Left hindlimb (tissue), 1 donor: ENCODE measurements at places on chromosomes 16 and 17.
A peak's percentile ranks its signal among the peaks of the same experiment; 100 is the strongest.

GRCh38 chr17:19678581-19679453 lies 30.3 kb downstream of the ALDH3A2 start:
- no peak for DNase-seq

DNA sequence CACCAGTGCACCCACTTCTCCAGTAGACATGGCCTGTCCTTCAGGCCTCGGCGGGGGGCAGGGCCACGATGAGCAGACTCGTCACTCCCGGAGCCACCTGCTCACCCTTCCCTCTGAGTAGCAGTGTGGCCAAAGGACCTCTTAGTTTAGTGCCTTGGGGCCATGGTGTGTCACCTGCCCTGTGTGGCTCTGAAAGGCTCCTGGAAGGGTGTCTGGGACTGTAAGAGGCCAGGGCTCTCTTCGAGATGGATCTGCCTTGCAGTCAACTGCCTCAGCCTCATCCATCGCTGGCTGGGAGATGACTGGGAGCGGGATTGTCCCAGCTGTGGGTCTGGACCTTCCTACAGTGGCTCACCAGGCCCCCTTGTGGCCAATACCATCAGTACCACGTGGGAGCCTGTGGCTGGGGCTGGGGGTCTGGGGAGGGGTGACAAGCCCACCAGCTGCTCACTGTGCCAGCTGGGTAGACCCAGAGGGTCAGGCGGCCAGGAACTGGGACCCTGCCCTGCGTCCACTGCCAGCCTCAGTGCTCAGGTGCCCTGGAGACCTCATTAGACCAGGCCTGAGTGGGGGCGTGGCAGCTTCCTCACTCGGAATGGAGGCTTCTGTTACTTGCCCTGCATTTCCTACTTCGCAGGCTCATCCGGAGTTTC lies 133.4 kb downstream of the OR1D5 start:
- DNase-seq: peak; percentile 55

DNA sequence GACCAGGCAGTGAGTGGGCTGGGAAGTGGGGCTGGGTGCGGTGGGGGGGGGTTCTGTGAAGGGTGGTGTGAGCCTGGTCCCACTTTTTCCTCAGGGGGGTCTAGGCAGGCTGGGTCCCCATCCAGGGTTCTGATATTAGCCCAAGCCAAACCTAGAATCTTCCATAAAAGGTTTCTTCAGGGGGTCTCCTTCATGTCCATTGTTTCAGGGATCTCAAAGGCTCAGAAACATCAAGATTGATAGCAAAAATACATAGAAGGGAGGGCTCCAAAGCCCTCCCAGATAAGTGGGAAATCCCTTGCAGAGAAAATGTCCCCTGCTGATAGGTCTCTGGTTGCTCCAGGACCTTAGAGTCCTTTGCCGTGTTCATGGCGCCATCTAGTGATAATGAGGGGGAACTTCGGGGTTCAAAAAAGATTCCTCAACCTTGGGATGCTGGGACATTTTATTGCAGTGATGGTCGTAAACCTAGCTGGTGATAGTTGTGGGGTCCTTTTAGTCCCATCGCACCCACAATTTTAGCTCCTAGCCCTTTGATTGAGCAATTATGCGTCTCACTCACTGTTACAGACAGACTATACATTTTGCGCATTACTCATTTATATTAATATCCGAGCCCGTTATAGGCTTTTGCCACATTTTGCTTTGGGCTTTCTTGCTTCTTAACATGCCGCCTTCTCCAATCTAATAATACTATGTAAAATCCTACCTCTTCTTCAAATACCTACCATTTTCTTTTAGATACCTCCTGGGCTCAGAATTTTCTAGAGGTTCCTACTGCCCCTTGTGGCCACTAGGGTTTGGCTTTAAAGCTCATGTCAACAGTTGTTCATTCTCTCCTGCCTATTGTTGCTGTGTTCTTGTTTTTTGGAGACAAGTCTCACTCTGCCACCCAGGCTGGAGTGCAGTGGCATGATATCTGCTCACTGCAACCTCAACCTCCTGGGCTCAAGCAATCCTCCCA lies 35.1 kb downstream of the IGF2BP1 start:
- DNase-seq: peak; percentile 70

DNA sequence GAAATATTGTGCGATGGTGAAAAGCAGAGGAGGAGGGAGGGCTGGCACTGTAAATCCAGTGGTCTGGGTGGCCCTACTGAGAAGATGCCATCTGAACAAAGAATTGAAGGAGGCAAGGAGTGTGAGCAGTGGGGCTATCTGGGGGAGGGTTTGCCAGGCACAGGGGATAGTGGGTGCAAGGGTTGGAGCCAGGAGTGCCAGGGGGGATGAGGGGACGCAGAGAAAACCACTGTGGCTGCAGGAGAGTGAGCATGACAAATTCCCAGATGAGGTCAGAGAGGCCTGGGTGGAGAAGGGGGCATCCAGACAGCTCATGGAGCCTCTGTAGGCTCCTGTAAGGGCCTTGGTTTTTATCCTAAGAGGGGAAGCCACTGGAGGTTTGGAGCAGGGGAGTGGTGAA lies 4.8 kb downstream of the XYLT2 start:
- DNase-seq: no peak

GRCh38 chr16:1953734-1954133 lies 755 bp downstream of the RPL3L start:
- DNase-seq: peak; percentile 25

DNA sequence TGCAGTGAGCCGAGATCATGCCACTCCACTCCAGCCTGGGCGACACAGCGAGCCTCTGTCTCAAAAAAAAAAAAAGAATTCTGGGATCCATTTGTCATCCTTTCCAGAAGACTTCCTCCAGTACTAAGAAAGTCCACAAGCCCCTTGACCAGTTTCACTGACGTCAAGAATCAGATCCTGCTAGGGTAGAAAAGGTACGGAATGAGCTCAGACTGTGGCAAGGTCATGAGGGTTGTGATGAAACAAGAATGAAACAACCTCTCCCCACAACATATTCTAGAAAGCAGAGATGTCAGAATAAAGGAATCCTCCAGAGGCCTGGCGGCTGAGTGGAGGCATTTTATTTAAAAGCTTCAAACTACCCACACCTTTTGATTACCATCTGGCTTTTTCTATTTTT lies 29.9 kb downstream of the TRAF4 start:
- DNase-seq: no peak

DNA sequence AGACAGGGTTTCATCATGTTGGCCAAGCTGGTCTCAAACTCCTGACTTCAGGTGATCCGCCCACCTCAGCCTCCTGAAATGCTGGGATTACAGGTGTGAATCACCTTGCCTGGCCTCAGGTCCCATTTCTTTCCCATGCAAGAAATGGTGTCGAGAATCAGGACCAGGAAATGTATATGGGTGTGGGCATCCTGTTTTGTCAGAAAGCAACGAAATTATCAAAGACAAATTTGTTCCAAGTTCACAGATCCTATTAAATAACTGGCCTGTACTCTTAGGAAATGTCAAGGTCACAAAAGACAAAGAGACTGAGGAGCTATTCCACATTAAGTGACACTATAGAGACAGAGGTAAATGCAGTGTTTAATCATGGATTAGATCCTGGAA lies 17.1 kb upstream of the ST6GALNAC1 start:
- no peak for DNase-seq

- DNase-seq: no peak
These were observed 6.4 kb downstream of the CCL18 start for GRCh38 chr17:36070427-36070826.

DNA sequence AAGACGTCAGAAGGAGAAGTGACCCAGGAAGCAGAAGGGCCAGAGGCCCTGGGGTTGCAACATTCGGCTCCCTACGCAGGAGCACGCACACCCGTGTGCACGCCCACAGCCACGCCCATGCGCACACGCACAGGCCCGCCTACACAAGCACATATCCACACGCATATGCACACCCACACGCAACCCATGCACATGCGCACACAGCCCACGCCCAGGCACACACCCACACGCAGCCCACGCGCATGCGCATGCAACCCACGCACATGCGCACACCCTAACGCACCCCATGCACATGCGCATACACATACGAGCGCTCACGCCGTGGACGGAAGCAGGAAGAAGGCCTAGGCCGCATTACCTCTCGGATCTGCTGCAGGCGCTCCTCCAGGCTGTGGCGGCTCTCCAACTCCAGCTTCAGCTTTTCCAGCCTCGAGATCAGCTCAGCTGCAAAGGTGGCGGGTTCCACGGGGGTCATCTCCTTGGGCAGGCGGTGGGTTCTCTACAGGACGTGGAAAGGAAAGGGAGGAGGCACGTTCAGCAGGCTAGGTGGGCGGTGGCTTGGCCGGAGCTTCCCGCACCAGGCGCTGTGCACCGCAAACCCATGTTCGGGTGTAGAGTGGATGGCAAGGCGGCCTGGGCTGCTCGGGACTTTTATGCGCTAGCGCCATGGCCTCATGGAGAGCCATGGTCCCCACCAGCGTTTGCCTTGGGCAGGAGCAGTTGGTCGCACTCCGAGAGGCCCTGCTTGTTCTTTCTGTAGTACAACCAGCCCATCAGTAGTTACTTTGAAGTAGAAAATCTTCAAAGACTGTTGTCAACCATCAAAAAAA lies 23.4 kb downstream of the AXIN2 start:
- DNase-seq: no peak

GRCh38 chr17:78478757-78479297 lies 98.4 kb downstream of the DNAH17 start:
- DNase-seq: no peak

DNA sequence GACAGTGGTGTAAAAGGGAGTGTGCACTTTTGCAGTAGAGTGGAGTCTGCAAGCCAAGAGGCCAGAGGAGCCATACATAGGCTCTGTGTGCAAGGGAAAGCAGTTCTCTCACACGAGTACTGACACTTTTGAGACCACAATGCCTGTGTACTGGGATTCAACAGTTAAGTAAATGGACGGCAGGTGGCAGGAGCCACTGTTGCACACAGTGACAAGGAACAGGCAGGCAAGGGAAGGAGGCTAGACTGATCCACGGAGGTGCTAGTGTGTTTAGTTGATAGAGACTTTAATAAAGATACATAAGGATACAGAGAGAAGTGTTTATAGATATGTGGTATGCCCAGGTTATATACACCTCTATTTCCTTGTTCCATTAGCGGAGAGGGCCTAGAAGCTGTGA lies 67.0 kb downstream of the MPRIP start:
- no peak for DNase-seq

DNA sequence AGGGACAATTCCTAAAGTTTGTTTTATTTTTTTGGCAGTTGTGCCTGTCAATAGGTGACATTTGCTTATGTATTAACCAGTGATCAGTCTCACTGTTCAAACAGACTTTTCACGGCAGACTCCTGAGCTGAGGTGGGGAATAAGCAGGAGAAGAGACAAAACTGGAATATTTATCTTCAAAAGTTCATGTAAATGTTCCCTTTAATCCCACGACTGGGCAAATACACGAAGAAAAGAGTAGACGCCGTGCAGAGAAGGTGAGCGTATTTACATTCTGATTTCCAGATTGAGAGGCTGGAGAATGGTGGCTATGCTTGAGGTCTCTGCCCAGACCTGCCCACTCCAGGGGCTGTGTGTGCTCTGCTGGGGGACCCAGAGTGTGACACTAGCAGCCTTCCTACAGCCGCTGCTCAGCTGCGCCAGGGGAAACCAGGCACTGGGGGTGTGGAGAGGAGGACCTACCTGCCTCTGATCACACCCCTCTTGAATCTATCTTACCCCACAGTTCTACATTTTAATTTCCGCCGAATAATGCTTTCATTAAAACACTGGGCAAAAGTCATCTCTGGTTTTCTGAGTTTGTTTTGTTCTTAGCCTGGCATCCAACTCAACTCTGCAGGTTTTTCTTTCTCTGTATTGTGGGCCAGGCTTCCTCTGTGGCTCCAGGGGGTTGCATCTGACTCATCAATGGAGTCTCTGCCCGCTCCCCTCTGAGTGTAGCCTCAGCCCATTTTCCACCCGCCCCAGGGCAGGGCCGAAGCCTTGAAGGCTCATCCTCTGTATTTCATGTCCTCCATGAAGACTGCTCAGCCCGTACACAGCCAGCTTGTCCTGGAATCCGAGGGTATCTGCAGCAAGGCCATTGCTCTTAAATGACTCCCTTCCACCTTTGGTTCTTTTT lies 237.1 kb downstream of the NTN1 start:
- no peak for DNase-seq

GRCh38 chr16:48454051-48454450 lies 68.8 kb upstream of the SIAH1 start:
- DNase-seq: no peak

DNA sequence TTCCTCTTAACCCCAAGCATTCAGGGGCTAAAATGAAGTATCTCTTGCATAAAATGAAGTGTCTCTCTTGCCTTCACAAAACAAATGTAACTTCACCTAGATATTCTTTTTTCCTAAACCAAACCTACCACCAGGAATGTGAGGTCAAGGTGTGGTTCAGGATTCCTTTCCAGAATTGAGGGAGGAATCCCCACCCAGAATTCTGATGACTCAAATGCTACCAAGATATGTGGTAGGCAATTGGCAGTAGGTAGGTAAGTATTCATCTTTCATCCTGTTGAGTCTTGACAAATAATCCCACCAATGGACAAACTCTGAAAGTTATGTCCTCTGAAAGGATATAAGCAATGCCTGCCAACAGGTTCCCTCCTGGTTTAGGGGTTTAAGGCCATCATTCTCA lies 26.2 kb downstream of the TRIM16 start:
- no peak for DNase-seq

- peak; percentile 83 for DNase-seq
These were observed 7.5 kb downstream of the SLC16A3 start for GRCh38 chr17:82236142-82236971.

- DNase-seq: no peak
These were observed 27.6 kb upstream of the PRM1 start for GRCh38 chr16:11308493-11309283.

DNA sequence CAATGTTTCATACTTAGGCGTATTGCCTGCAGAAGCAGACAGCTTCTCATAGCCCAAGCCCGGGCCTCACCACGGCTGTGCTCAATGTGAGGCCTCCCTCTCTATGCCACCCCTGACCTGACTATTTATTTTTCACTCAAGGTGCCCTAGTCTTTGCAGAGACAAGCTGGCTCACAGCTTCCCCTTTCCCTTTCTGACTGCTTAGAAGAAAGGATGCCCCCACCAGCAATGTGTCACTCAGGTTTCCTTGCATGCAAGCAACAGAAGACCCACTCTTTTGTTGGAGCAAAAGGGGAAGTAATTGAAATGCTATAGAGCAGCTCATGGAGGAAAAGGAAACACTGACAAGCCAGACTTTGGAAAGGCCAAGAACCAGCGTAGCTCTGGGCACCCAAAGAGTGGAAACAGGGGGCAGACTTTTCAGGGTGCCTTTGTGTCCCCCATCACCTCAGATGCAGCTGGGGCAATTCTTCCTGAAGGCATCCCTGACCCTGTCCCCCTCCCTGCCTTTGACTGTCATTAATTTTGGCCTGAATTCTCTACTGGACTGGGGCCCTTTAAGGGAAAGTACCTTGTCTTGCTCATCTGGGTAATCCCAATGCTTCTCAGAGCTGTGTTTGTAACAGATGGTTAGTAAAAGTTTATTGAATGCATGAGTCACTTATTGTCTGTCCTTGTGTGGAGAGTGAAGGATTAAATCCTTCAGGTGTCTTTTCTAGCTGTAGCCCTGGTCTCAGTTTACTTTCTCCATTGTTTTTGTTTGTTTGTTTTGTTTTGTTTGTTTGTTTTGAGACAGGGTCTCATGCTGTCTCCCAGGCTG lies 17.8 kb downstream of the RGS9 start:
- DNase-seq: no peak

GRCh38 chr17:13306310-13306962 lies 288.6 kb upstream of the ELAC2 start:
- no peak for DNase-seq
